Left hindlimb (tissue), 1 donor: ENCODE measurements at places on chromosomes 16 and 17.

DNA sequence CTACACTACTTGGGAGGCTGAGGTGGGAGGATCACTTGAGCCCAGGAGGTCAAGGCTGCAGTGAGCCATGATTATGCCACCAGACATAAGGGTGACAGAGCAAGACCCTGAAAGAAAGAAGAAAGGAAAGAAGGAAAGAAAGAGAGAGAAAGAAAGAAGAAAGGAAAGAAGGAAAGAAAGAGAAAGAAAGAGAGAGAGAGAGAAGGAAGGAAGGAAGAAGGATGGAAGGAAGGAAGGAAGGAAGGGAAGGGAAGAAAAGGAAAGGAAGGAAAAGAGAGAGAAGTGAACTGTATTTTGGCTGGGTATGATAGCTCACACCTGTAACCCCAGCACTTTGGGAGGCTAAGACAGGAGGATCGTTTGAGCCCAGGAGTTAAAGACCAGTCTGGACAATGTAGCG is 24.3 kb upstream of the PYY start:
- DNase-seq: no peak

GRCh38 chr16:2532494-2533141 is 1.4 kb upstream of the CEMP1 start:
- DNase-seq: peak; percentile 53

DNA sequence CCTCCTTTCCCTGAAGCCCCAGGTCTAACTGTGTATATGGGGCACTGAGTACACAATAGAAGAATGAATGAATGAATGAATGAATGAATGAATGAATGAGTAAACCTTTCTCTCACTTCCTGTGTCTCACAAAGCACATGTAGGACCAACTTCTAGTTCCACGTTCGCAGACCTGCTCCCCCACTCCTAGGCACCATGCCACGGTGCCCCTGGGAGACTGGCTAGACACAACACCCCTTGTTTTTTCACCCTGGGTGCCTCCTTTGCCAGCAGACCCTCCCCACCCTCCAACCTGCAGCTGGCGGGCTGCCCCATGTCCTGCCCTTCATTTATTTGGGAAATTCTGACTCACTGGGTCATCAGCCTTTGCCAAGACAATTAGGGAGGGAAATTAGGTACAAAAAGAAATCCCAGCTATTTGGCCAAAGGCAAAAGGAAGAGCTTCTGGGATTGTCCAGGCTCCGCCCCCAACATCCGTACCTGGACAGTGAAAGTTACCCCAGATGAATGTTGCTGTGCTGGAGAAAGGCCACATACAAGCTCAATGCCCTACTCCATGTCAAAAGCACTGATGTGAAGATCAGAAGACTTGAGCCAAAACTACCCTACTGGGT is 7.7 kb downstream of the CES1 start:
- no peak for DNase-seq

GRCh38 chr17:5772720-5773119 is 188.4 kb upstream of the NLRP1 start:
- DNase-seq: no peak

DNA sequence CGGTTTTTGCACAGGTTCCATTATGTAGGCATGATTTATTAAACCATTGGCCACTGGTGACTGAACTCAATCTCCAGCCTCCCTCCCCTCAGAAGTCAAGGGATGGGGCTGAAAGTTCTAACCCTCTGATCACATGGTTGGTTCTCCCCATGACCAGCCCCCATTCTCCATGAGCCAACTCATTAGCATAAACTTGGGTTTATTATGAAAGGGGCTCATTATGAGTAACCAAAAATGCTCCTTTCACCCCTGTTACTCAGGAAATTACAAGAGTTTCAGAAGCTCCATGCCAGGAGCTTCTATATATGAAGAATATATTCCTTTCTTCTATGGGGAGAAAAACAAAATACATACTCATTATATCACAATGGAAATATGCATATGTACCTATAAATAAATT is 555.3 kb downstream of the HS3ST4 start:
- no peak for DNase-seq

DNA sequence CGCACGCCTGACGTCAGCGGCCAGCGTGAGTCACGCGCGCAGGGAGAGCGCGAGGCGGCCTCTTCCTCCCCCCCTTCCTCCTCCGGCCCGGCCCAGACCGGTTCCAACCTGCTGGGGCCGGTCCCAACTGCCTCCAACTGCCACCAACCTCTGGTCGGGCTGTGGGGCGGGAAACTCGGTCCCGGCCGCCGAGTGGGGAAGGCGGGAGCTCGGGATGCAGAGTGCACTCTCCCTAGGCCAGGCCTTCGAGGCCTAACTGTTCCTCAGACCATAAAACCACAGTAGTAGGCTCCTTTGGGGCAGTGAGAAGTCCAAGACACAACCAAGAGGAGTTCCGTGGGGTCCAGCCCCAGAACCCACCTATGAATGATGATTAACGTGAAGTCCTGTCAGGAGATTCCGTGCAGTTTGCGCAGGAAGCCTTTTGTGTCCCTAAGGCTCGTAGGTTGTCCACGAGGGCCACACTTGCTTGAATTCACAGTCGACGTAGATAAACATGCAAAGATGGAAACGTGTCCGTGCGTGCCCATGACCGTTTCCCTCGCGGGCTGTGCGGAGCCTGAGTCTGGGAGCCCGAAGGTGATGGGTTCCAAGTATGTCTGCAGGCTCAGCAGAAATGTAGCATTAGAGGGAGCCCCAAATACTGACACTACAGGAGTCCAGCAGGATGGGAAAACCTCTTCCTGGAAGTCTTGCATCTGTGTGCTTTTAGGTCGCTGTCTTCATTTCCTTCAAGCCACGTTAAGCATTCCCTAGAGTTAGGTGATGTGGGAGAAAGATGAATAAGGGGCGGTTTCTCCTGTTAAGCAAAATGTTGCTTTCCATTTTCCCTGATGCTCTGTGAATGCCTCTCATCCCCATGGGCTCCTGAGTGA is 647 bp downstream of the UNK start:
- peak; percentile 97 for DNase-seq

DNA sequence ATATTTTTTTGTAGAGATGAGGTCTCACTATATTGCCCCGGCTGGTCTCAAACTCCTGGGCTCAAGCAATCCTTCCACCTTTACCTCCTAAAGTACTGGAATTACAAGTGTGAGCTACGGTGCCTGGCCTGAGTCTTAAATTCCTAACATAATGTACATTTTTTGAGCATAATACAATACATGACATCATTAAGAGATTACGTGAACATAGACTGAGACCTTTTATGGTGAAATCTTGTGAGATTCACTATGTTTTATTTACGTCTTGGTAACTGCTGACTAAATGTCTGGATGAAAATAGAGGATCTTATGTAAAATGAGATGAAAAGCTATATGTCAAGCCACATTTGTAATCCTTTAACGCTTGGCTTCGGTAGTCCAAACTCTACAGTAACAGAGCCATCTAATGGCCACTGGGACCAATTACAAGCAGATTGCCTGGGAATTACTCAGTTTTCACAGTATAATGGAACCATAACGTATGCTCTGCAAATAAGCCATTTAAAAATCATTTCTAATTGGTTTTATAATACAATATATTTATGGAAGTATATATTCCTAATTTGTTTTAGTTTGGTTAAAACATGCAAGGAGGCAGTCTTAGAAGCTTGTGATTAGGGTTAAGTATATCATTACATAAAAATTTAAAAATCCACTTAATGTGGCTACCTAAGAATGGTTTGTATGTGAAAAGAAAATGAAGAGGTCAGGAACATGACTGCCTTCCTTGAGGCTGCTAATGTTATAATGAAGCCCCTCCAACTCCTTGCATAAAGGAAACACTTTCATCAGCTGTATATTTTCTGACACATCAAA is 8.1 kb upstream of the EFCAB13 start:
- DNase-seq: no peak

DNA sequence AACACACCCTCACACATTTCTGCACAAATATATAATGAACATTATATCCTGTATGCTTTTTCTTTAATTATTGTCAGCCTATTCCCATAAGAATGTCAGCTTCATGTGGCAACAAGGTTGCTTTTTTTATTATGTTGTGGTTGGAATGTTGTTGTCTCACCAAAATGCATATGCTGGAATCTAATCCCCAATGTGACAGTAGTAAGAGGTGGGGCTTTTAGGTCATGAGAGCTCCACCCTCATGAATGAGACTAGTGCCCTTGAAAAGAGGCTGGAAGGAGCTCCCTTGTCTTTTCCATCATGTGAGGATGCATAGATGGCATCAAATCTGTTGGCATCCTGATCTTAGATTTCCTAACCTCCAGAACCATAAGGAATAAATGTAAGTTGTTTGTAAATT is 131.3 kb upstream of the IRX6 start:
- no peak for DNase-seq

- DNase-seq: no peak
Observed at GRCh38 chr17:36752096-36752888, 150.9 kb downstream of the MRM1 start.

DNA sequence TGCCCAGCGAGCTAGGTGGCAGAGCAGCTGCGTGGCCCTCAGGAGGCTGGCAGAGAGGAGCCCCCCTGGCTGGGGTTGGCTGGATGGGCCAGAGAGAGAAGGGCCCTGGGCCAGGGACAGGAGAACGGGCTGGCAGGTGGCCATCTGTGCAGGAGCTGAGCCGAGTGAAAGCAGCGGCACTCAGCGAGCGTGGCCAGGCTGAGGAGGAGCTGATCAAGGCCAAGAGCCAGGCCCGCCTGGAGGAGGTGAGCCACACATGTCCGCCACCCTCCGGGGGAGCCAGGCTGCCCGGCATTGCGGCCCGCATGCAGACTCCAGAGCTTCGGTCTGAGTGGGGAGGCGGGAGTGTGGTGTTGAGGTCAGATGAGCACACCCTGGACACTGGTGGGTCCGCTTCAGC is 2.1 kb upstream of the RAC3 start:
- DNase-seq: no peak

DNA sequence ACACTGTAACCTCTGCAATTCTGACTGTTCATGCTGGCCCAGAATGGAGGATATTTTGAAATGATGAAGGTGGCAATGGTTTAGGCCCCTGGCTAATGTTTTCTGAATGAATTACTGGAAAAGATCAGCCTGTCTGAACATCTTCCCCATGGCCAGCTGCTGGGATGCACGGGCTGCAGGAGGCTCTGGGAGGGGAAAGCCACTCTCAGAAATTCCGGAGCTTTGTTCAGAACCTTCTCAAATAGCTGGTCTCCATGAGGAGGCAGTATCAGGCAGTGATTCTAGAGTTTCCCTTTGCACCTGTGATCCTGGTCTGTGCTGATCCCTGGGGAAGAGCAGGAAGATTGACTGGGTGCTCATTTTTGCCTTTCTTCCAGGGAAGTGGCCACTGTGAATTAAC is 5.0 kb downstream of the SLC6A2 start:
- no peak for DNase-seq

- DNase-seq: no peak
Observed at GRCh38 chr16:8595783-8596182, 5.5 kb upstream of the TMEM114 start.

GRCh38 chr17:47203984-47204721 is 5.0 kb upstream of the MYL4 start:
- DNase-seq: no peak

DNA sequence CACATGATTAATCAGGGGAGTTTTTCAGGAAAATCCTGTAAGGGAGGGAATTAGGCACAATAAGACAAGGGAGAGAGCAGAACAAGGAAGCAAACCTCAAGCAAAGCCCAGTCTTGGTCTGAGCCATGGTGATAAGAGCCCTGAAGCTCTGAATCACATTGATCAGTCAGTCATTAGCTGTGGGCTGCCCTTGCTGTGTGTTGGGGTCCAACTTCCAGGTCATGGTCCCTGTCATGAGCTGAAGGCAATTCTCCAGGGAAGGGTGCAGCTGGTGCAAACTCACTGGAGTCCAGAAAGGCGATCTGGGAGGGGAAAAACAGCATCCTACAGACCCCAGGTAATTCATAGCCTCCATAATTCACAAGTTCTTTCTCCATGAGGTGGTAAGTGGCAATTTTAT is 89.9 kb downstream of the CYLD start:
- no peak for DNase-seq

GRCh38 chr16:4019371-4019791 is 96.9 kb downstream of the ADCY9 start:
- no peak for DNase-seq

DNA sequence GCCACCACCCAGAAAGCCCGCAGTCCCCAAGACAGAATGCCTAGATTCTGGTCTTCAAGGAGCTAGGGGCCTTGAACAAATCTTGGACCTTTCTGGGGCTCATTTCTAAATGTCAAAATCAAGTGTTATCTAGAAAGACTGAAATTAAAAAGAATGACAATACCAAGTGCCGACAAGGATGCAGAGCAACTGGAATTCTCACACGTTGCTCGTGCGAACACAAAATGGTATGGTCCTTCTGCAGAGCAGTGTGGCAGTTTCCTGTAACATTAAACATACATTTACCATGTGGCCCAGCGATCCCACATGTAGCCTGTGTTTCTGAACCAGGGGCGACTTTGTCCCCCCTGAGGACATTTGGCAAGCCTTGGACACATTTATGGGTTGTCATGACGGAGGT is 137.9 kb downstream of the GAS7 start:
- no peak for DNase-seq

DNA sequence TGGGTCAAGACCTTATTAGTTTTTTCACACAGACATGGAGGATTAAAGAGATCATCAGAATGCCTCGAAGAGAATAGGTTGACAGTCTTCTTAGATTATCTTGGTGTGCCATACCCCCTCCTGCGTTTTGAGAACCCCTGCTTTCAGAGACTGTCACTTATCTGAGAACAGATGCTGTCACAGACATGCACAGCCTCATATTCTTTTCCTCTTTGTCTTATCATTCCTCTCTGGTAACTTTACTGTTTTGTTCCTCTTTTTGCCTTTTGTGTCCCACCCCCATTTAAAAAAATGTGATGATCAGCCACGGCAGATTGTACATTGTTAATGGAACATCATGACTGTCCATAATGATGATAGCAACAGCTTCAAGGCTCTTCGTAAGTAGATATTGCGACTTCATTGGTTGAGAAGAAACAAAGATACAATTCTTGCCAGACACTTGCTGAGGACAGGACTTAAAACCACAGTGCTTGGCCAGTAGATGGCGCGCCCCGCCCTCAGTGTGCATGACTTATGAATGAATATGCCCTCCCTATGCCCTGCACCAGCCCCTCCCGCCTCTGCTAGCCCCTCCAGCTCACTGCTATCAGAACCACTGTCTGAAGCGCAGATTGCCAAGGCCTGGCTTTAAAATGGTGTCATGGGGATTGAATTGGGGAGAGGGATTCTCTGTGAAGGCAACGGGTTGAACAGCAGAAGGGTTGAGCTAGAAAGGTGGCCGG is 2.6 kb upstream of the PITPNC1 start:
- DNase-seq: peak; percentile 83

GRCh38 chr16:5841974-5842373 is 744.4 kb upstream of the EEF2KMT start:
- no peak for DNase-seq

- DNase-seq: no peak
Observed at GRCh38 chr16:73610605-73611156, 562.8 kb upstream of the ZFHX3 start.
